ENCODE measurements at places on chromosomes 2 and 18.

DNA sequence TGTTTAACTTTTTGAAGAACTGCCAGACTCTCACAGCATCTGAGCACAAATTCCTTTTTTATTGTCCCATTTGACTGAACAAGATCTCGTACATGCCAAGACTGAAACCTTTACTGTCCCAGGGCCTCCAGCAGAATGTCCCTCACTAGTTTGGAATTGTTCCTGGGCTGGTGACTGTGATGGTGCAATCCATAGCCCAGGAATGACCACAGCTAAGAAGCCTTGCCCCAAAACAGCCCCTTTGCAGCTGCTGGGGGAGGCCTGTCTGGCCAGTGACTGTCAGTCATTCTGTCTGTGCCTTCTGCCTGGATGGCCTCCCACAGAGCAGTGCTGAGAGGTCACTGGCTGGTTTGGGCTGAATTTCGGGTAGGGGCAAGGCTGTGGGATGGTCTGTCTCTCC, 184.5 kb upstream of the MSH6 start:
- DNase-seq, result no peak

- no peak for DNase-seq
Observed at GRCh38 chr2:37740164-37740739, 68.8 kb upstream of the CDC42EP3 start.

- no peak for DNase-seq
Observed at GRCh38 chr18:23690505-23691068, 1.3 kb downstream of the LAMA3 start.

GRCh38 chr2:17136877-17137276, 381.4 kb downstream of the RAD51AP2 start:
- DNase-seq, result no peak

DNA sequence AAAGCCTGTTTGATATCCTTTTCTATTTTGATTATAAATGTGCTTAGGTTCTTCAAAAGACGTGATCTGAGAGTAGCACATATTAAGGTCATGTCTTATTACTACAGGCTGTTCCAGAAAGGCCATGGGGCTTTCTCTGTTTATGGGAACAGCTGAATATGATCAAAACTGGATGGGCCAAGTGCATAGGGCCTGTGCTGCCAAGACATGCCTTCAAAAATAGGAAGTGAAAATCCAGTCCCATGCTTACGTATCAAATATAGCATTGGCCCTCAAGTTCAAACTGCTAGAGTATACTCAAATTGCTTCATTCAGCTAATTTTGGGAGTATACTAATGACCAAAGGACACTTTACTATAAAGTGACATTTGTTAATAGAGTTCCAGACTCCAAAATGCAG, 24.1 kb downstream of the SLC25A52 start:
- DNase-seq, result no peak

GRCh38 chr2:67650291-67651133, 253.4 kb downstream of the ETAA1 start:
- peak; percentile 84 for DNase-seq

- peak; percentile 94 for DNase-seq
Observed at GRCh38 chr18:36309436-36310391, 12.2 kb downstream of the FHOD3 start.

DNA sequence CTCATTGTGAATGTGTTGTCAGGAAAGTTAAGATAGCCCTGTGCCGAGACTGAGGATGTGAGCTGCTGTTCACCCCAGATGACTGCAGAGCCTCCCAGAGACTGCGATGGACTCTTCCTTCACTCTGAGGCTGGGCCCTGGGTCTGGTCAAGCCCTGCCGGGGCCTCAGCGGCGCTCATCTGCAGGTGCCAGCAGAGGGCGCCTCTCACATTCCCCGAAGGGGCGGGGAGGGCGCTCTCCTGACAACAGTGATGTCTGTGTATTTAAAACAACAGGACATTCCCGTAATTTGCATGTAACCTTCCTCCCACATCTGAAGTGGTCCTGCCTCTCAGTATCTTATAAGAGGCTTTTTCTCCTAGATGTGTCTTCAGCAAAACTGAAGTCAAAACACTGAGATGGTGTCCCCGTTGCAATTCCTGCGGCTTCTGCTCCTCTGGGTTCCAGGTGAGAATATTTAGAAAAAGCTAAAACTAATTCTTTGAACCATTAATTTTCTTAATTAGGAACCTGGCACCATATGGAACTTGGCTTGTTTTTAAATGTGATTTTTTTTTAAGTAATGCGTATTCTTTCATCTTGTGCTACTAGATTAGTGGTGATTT, 1377.9 kb downstream of the RPIA start:
- peak; percentile 4 for DNase-seq

GRCh38 chr2:120858361-120859106, 122.9 kb downstream of the GLI2 start:
- DNase-seq, result peak; percentile 57

DNA sequence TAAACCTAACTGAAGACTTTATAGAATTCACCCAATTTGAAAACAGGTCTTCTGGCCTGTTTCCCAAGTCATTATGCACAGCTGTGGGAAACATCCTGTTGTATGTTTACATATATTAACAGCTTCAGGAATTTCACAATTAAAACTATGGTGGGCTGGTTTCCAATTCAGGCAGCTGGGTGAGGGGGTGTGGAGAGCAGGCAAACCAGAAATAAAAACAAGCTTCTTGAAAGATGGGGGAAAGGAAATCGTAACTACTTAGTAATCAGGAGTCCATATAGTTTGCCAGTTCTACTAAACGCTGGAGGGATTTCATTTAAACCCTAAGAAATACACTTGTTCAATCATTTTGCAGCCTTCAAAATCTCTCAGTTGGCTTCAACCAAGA, 22.8 kb downstream of the ATP8B1 start:
- DNase-seq, result no peak

DNA sequence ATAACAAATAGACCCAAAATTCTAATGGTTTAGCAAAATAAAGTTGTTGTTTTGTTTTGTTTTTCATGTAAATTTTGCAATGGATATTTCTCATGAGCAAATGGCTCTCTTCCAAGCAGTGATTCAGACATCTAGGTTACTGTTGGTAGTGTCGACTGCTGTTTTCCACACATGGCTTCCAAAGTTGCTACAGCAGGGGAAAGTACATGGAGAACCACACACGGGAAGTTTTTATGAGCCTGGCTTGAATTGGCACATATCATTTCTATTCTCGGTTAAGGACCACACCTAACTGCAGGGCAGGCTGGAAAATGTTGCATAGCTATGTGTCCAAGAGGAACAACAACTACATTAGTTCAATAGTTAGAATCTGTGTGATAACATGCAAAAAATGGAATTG, 262.1 kb downstream of the GALNT13 start:
- DNase-seq, result peak; percentile 38

DNA sequence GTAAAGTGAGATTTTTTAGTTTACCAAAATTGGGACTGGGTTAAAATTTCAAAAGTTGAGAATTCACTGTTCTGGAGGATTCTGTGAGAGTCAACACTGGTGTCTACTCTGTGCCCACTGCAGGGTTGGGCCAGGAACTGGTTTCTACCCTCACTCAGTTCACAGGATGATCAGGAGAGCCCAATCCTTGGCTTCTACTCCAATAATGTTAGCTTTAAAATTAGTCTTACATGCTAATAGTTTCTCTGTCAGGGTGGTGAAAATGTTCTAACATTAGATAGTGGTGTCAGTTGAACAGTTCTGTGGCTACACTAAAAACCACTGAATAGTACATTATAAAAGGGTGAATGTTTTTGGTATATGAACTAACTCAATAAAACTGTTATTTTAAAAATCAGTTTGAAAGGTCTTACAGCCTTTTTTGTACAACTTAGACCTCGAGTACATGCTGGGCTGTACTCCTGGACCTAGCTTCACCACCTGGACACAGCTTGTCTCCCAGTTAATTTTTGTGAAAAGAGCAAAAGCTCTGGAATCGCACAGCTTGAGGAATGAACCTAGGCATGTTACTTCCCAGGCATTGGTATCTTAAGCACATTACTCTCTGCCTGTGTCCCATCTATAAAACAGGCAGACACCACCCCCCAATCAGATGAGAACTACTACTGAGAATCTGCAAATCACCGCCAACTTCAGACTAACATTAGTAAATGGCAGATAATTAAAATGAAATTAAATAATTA, 44.4 kb downstream of the ACVR1 start:
- no peak for DNase-seq

- no peak for DNase-seq
Observed at GRCh38 chr2:96852667-96853066, 5.1 kb downstream of the ANKRD39 start.

DNA sequence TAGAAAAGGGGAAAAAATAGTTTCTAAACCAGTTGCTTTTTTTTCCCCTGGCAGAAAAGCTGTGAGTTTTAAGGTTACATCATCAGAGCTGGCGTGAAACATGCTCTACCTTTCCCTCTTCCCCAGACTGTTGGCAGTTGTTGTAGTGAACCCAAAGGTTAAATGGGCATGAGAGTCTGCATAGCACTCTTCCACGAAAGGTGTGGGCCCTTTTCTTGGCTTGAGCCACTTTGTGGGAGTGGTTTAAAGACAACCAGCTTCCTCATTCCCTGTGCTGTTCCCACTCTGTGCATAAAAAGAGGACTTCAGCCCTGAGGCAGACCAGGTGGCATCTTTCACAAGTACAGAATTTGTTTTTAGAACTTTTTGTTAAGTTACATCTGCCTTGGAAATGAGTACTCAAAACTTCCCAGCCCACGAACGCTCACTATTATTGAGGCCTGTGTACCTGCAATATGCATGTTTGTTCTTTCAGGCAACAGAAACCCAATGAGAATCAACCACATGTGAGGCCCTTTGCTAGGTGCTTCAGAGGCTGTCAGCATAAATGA, 243.8 kb downstream of the BABAM2 start:
- no peak for DNase-seq

- peak; percentile 51 for DNase-seq
Observed at GRCh38 chr18:43563780-43564179, 286.5 kb upstream of the SYT4 start.

DNA sequence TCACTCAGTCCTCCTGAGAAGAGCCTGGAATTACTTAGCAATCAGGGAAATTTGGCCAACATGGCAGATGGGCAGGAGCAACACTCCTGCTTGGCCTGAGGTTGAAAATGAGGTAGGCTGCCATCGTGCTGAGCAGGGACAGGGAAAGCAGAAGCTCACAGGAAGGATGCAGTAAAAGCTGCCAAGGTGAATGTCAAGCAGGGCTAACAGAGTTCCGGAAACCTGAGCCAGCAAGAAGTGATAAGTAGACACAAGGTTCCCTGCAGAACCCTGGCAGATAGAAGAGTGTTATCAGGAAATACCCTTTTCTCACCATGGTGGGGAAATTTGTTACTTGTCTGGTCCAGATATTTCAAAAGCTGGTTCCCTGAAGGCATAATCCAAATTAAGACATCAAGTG, 454.3 kb upstream of the MEX3C start:
- DNase-seq, result no peak

- DNase-seq, result peak; percentile 67
Observed at GRCh38 chr2:225002039-225002655, 40.1 kb downstream of the DOCK10 start.

GRCh38 chr2:174027956-174028355, 62.8 kb upstream of the SP3 start:
- no peak for DNase-seq

DNA sequence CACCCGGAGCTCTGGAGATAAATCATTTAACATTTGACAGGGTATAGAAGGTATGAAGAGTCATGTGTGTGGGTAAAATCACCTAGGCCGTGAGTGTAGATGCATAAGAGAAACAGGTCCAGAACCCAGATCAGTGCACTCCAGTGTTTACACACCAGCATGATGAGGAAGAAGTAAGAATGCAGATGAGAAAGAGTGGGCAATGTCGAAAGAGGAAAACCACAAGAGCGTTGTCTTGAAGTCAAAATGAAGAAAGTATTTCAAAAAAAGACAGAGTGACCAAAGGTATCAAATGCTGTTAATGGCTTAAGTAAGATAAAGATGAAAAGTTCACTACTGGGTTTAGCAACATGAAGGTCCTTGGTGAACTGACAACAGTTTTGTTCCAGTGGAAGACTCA, 32.0 kb upstream of the PLB1 start:
- no peak for DNase-seq

DNA sequence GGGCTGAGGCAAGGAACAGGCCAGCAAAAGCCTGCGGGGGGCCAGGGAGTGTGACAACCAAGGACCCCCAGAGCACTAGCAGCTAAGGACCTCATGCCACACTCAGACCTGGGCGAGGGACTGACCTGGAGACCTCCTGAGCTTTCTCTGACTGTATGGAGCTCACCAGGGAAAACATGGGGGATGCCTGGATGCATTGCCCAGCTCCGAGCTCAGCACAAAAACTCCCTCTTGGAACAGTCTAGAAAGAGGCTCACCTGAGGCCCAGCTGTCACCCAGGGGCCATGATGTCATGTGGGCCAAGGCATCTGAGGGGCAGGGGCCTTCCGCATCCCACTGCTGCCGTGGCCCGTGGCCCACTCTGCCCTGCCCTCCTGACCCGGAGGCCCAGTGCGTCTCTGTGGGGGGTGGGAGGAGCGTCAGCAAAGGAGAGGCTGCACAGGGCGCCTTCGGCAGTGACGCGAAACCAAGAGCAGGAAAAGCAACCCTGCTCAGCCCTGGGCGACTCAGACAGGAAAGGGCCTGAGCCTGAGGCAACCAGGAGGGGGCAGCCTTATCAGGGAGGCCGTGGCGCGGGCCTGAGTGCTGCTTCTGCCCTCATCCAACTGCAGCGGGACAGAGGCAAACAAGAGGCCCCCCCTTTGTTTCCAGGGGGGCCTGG, 57.3 kb upstream of the ALPP start:
- DNase-seq, result no peak

- DNase-seq, result no peak
Observed at GRCh38 chr2:58354230-58354629, 113.1 kb upstream of the FANCL start.

DNA sequence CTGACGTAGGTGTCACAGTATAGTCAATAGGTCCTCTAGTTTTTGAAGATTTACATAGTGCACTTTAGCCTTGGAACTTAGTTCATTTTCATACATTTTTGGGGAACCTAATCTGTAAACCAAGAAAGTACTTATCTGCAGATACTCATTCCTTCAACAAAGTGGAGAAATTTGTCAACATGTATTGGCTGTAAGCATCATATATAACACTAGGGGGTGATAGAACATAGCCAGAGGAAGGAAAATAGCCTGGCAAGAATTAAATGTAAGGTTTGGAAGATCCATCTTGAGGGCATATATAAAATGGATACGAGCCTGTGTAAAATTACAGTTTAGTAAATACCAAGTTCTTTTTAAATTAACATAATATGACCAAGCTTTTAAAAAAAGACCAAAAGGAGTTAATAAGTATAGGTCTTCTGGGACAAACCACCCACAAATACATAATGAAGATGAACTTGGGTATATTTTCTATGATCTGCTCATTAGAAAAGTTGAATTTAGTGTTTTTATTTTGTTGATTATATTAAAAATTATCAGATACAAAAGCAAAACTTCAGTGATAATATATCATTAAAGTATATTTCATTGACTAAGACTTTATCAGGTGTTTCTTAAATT, 18.2 kb downstream of the RPL37A start:
- peak; percentile 77 for DNase-seq

All from AG08395 (cell line).